ENCODE measurements at places on chromosomes 2 and 18.

DNA sequence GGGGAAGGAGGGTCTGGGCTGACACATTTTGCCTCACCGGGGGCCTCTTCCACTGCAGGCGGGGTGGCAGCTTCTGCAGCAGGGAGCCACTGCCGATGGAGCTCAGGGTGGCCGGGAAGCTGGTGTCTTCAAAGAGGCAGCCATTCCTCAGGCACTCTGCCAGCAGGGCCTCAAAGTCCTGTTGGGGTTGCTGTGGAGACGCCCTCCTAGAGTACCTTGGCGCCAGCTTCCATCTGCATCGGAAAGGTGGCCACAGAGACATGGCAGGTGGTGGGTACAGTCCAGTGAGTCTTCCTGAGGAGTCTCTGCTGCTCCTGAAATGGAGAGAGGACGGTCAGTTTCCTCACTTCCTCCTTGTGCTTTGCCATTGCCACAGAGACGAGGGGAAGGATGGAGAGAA lies 12.1 kb downstream of the CAPN14 start:
- DNase-seq = no peak

GRCh38 chr2:100615471-100615870 lies 52.7 kb downstream of the PDCL3 start:
- DNase-seq = no peak

DNA sequence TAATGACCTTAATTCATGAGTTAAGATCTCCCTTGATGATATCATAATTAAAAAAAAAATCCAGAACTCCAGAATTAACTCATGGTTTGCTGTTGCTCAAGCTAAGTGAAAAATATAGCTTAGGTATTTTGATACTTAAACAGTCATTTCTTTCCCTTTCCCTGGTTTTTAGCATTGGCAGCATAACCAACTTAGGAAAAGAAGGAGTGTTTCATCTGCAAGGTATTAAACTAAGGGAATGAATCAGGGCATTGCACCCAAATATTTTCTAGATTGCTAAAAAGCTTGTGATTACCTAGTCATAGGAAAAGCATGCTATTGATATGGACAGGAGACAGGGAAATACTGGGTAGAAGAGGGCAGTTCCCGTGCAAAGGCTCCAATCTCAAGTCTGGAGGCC lies 207.2 kb downstream of the LRP1B start:
- peak; percentile 73 for DNase-seq

DNA sequence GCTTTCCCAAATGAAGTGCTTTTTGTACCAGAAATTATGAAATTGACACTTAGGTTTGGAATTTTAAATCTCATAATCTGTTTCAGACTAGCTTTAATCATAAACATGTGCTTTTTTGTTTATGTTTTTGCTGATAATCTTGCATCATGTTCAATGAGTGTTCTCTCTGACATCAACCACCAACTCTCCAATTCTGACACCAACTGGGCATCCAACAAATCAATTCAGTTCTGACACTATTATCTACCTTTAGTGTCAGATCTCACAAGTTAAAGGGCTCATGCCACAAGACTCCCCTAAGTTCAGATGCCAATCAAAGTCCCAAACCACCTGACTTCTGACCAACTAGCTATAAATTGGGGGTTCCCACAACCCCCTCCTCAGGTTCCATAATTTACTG lies 19.6 kb downstream of the PELI1 start:
- no peak for DNase-seq

DNA sequence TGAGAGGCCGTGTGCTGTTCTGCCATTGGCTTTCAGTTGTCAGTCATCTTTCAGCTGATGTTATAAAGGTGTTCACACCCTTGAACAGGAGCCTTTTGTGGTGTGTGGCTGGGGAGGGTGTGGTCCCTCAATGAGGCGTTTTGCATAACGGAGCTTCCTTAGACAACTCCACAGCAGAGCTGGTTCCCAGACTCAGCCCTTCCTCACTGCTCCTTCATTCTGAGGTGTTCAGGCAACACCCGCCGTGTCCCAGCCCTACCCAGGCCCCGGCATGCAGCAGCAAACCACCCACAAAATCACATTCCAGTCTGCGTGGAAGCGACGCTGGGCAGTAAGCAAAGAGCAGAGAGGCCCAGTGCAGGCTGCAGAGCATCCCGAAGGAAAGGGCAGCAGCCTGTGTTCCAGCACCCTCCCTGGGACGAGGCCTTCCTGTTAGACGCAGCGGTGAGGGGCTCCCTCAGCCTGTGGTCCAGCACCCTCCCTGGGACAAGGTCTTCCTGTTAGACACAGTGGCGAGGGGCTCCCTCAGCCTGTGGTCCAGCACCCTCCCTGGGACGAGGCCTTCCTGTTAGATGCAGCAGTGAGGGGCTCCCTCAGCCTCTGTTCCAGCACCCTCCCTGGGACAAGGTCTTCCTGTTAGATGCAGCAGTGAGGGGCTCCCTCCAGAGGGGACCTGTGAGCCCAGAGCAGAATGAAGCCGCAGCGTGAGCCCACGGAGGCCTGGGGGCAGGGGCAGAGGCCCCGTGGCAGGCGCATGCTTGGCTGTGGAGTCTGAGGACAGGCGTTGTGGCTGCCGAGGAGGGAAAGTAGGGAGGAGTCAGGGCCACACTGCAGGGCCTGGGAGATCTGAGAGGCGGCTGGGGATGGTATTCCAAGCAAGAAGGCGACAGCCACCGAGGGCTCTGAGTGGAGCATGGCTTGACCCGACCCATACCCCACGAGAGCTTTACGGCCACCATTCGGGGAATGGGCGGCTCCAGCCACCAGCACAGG lies 201.8 kb upstream of the HDAC4 start:
- DNase-seq = no peak

DNA sequence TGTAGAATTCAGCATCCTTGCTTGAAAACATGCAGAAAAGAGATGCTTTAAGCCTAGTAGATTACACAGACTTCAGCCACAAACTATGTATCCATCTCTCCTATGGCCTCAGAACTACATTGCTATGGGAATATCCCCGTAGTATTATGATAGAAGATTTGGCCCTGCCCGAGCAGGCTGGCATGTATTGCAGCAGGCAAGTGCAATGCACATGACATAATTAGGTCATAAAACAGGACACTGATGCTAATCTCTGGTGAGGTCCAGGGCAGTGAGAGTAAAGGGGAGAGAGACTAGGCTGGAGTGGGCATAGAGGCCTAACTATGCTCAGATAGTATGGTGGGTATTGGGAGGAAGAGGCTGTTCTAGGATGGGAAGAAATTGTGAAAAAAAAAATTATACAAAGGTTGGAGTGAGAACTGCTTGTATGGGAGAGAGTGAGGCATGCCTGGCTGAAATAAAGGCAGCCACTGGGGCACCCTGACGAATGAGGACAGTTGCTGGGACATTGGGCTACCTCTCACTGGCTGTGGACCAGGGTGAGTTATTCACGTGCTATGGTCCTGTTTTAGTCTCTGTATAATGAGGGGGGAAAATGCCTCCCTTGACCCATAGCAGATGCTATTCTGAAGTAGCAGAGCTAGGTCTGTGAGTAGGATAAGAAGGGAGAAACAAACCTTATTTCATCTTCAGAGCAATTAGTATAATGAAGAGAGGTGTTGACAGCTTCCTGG lies 1.6 kb upstream of the PLA2R1 start:
- DNase-seq = no peak

DNA sequence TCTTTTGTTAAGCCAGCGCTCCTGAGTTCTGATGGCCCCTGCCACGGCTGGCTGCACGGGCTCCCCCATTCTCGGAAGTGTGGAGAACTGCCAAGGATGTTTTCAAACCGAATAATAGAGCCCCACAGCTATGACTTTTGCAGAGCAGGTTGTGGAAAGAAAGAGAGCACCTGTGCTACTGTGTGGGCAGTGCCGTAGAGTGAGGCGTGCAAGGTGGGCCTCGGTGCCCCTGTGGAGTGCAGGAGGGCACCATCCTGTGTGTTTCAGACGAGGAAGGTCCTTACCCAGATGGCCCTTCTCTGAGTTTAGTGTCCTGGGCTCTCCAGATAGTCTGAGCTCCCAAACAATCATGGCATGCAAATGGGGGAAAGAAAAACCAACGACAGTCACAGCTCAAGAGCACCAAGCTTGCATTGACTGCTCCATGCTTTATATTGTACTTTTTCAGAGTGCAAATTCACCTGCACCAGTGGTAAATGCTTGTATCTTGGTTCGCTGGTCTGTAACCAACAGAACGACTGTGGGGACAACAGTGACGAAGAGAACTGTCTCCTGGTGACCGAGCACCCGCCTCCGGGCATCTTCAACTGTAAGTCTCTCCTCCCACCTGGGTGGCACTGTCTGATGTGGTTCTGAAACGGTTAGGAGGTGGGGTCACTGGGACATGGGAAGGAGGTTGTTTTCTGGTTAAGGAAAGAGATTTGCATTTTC lies 219.4 kb downstream of the LDLRAD4 start:
- DNase-seq = no peak

DNA sequence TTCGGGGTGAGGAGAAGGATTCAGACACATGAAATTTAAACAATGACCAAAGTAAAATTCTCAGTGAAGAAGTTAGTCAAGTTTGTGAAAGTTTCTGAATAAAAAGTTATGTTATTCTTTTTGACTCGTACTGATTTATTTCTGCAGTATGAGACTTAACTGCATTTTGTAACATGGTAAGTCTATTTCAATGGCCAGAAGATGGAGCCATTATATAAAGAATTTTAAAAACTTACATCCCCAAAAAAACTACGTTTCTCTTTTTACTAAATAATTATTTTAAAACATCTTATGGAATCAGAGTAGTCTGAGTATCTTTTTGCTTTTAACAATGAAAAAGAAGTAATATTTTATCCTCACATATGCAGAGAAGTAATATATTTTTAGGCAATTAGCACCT lies 51.4 kb upstream of the SCN1A start:
- no peak for DNase-seq

GRCh38 chr18:31538837-31539236 lies 40.9 kb downstream of the DSG2 start:
- DNase-seq = no peak

GRCh38 chr2:20538308-20539132 lies 91.6 kb downstream of the RHOB start:
- no peak for DNase-seq

GRCh38 chr2:151374436-151374835 lies 17.0 kb downstream of the TNFAIP6 start:
- peak; percentile 92 for DNase-seq

- DNase-seq = no peak
Observed at GRCh38 chr2:160630801-160631590, 137.4 kb upstream of the RBMS1 start.

DNA sequence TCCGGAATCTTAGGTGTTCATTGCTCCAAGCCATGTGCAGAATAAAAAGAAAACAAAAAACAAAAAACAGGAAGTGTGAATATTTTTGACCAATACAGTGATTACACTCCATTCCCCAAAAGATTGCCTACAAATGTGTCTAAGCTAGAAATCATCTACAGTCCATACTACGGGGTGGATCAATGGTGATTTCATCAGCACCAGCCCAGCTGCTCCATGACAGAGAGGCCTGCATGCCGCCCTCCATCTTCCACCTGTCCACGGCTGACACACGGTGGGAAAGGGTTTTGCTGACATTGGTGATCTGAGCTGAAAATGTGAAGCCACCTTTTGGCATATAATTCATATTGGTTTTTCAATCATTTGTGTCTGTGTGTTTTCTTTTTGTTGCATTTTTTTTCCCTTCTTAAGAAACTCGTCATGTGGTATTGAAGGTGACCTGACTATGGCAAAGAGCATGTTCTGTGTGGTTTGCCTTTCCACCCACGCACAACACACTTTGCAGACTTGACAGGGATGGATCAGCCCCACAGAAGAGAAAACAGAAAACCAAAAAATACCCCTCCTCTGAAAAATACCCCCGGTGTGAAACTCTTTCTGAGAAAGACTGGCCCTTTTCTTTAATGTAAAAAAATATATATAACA lies 533.1 kb downstream of the RNF144A start:
- DNase-seq = no peak

- DNase-seq = peak; percentile 82
Observed at GRCh38 chr2:204452464-204453023, 92.7 kb upstream of the PARD3B start.

GRCh38 chr18:79732721-79733025 lies 53.1 kb downstream of the CTDP1 start:
- DNase-seq = no peak

GRCh38 chr2:33441235-33441810 lies 35.1 kb upstream of the RASGRP3 start:
- peak; percentile 53 for DNase-seq

- DNase-seq = no peak
Observed at GRCh38 chr2:207184348-207184747, 18.6 kb upstream of the KLF7 start.

GRCh38 chr2:219469186-219469724 lies 29.4 kb upstream of the GMPPA start:
- DNase-seq = peak; percentile 71

DNA sequence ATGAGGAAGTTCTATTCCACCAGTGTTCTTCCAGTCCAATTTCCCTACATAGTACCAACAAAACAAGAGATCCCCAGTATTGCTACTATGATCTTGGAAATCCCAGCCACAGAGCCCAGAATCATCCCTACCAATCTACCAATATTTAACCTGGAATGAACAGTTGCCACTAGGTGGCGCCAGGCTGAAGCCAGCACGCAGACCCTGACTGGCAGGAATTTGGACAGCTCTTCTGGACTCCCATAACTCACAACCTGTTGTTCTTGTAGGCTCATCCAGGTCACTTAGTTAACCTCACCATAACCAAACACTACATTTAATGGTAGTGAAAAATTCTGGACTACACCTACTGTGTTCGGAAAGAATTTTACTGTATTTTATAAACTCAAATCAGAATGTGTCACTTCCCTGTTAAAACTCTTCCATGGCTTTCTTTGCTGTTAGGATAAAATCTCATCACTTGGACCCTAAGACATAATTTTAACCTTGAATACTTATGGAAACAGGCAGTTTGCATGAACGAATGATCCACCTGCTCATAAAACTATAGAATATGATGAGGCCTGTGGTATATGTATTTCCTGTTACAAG lies 59.8 kb upstream of the SLC38A11 start:
- peak; percentile 47 for DNase-seq

DNA sequence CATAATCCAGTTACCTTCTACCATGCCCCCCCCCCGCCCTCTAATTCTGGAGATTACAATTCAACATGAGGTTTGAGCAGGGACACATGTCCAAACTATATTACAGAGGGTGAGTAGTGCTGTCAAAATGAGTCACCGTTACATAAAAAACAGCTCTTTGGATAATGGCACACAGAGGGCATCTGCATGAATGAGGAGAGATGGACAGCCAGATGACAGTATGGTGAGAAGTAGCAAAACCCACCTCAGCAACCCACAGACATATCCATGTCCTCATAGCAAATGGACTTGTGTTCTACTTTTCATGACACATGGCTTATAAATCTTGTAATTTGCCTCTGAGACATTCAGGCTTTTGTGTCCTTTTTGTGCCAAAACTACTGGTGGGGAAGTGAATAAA lies 132.0 kb downstream of the EML6 start:
- no peak for DNase-seq
